Urinary bladder (tissue), 4 donors: ENCODE measurements at places on chromosomes 11 and 22. TPM values are rescaled to one million over a fixed set of nuclear protein-coding genes. Genes with fewer than 3 reads are reported as not detected.

- DNase-seq = no peak
Measured at GRCh38 chr11:104061853-104062521, 25.5 kb downstream of the DDI1 start.

GRCh38 chr11:120017582-120018150 lies 120.2 kb downstream of the TRIM29 start:
- DNase-seq = no peak

DNA sequence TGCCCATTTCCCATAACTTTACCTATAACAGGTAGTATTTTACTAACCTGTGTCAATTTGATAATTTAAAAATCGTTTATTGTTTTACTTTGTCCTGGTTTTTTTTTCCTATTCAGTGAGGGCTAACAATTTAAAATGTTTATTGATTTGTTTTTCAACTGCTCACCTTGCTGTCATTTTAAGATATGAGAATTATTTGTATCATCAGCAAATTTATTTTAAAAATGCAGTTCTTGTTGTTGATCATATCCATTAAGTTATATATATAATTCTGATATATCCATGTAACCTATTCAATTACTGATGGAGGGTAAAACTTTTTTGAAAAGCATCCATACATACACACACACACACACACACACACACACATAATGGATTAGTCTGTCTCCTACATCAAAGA lies 24.8 kb downstream of the RRAS2 start:
- DNase-seq = no peak

DNA sequence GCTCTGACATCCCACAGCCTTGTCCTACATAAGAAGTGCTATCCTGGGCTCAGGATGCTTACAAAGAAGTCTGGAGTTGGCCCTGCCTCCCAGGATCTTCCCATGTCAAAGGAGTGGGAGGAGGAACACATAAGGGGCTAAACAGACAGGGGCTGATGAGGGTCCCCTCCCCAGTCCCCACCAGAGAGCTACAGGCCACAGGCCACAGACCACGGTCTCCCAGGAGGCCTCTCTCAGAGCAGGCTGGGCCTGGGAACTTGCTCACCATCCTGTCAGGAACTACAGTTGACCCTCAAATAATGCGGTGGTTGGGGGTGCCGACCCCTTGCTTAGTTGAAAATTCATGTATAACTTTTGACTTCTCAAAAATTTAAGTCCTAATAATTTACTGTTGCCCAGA lies 315.5 kb downstream of the NTM start:
- DNase-seq = no peak

GRCh38 chr22:44916281-44917231 lies 93.2 kb downstream of the PHF21B start:
- DNase-seq = no peak

TPBGL gene
- polyA plus RNA-seq = 0.38 TPM

FOLR1 gene
- polyA plus RNA-seq = 0.18 TPM

TRIM49B gene
- polyA plus RNA-seq = not detected

FIBIN gene
- polyA plus RNA-seq = 20.0 TPM

GRAP2 gene
- 1.7 TPM for polyA plus RNA-seq
